CD8-positive, alpha-beta T cell (primary cell): ENCODE measurements at places on chromosomes 5 and 9.

DNA sequence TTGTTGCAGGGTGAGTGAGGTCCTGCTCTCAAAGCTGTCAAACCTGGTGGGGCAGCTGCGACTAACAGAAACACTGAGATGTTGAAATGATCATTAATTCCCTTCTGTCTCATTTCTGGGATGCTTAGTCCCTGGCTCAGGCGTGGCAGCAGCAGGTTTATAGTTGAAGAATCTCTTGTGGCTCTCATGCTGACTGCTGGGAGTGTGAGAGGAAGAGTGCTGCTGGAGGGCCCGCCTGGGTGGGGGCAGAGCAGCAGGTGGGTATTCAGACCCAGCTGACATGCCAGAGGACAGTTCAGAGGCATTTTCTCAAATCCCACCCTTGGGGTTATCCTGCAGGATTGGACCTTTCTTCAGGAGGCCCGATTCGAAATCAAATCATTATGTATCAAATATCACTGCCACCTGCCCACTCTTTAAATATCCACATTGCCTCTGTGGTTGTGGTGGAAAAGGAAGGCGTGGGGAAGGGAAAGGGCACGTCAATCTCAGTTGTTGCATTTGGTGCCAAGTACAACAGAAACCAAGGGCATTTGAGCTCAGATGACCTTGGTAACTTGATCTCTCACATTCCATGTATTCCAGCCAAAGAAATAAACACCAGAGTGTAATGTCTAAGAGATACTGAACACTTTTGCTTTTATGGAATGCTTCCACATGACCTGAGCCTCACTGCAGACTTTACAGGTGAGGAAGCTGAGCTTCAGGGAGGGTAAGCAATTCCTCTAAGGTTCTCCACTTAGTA is 224.3 kb downstream of the AOPEP start:
- DNase-seq = no peak

DNA sequence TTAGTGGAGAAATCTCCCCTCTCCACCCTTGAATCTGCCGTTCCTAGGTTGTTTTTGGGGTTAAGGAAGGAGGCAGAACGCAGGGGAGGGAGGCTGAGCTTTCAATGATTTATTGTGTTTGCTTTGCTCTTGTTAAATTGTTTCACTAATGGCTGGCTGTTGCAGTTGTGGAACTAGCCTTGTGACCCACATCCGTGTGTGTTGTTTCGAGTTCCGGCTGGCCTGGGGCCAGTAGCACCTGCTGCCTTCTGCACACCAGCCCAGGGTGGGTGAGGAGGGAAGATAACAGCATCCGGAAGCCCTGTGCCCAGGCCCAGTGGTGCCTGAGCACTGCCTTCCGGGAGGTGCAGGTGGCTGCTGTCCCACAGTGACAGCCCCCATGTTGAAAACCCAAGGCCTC is 3.6 kb downstream of the ERGIC1 start:
- peak; percentile 44 for DNase-seq

DNA sequence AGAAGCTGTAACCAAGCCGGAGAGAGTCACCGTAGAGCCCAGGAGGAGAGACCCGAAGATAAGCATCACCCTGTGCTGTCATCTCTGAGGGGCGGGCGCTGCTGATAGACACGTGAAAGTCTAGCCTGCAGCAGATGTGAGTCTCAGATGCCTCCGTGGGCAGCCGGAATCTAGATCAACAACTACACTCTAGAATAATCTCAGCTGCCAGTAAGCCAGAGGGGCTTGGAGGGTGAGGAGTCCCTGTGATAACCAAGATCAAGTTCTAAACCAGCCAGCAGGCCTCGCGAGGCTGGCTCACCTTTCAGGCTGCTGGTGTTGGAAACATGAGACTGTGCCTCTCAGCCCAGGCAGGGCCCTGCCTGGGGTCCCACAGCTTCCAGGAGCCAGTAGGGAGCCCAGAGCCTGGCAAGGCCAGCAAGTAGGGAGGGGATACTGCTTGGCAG is 54.1 kb downstream of the DAPK1 start:
- DNase-seq = no peak

- no peak for DNase-seq
Observed at GRCh38 chr9:77832639-77833038, 184.5 kb upstream of the GNA14 start.

- DNase-seq = no peak
Observed at GRCh38 chr5:38780945-38781344, 64.9 kb upstream of the OSMR start.

DNA sequence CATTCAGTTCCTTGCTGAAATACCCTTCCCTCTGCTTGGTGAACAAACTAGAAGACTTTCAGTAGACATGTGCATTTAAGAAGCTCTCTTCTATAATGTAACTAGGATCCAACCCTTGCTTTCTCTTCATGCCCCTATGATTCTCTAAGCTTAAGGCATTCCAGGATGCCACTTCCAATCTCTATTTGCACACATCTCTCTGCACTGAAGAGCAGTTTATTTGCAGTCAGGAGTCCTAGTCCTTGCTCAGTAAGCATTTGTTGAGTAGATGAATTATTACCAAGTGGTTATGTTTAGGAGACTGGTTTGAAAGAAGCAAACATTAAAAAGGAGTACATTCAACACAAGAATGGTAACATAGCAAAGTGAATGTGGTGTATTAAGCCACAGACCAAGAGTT is 274.2 kb upstream of the KLF9 start:
- no peak for DNase-seq

- DNase-seq = no peak
Observed at GRCh38 chr9:36029765-36030528, 6.8 kb upstream of the RECK start.

- DNase-seq = no peak
Observed at GRCh38 chr5:158056130-158056825, 197.3 kb upstream of the CLINT1 start.

DNA sequence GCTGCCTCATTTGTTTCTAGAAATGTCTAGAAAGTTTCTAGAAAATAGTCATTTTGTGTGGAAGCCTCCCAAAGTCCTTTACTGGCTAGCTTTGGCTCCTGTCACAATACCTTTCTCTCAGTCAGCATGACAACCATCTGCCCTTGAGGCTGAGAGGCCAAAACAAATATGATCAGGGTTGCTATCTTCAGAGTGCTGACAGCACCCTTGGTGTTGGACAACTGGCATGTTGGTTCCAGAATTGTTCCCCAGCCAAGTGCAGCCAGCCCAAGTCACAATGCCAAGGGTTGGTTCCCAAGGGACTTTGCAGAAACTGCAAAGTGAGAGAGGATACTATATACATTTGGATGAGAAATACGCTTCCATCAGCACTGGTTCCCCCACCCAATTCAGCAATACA is 140.9 kb upstream of the GAS1 start:
- no peak for DNase-seq

DNA sequence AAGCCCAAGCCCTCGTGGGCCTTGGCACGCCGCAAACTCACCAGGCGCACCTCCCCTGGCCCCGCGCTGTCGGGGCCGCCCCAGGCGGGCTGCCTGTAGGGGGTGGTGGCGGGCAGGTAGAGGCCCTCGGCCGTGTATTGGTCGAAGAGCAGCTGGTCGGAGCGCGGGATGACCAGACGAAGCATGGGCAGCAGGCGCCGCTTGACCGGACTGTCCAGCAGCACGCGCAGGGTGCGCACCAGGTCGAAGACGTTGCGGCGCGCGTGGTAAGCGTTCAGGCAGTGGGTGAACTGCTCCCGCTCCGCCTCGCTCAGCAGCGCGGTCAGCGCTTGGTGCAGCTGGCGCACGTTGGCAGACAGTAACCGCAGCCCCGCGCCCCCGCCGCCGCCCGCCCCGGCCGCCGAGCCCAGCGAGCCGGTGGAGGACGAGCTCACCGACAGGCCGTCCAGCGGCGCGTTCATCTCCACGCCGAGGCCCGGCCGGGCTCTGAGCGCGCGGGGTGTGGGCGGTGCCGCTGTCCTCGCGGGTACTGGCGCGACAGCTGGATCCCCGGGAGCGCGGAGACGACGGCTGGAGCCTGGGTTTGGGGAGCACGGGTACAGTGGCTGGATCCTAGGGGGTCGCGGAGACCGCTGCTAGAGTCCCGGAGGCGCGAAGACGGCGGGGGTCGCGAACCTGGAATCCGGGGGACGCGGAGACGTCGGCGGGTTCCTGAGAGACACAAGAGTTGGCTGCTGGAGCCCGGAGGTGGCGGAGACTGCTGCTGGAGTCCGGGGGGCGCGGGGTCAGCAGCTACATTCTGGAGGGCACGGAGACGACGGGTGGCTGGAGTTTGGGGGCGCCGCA is 709 bp downstream of the WHRN start:
- peak; percentile 30 for DNase-seq

DNA sequence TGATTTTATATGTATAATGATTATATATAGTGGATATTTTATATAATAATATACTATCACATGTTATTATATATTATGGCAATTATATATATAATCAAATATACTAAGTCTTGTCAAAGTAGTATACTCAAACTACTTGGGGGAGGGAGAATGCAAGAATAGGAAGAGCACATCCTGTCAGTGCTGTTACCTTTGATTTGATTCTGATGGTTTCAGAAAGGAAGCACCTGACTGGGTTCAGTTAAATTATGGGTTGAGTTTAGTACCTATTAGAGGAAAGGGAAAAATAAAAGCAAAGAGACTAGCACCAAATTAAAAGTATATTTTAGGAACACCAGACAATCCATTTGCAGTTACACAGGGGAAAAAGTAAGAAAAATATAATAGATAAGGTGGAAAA is 107.6 kb downstream of the GRIA1 start:
- DNase-seq = no peak

GRCh38 chr9:129838707-129839259 is 3.5 kb downstream of the USP20 start:
- no peak for DNase-seq

DNA sequence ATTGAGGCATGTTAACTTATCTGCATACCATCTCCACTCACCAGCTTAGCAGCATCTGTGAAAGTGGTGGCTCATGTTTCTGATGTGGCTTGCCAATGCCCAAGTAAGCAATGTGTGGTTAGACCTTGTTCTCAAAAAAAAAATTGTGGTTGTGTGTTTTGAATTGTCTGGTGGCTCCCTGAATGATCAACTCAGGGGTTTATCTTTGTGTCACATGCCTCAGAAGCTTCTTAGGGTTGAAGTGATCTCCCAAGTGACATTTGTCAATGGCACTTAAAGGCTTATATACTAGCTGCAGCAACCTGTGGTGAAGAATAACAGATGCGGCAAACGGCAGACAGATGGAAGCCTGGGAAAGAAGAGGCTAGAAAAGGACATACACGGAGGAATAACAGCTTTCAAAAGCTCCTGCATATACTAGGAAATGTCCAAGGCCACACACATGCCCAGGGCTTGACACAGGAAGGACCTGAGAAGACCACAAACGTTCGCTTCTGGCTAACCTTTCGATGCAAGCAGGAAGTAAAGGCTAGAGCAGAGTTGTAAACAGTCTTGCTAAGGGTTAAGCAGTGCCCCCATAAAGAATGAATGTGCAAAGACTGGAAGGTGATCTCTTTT is 42.2 kb upstream of the FSD1L start:
- peak; percentile 68 for DNase-seq

- DNase-seq = no peak
Observed at GRCh38 chr5:138698713-138699112, 54.5 kb upstream of the CTNNA1 start.

- DNase-seq = no peak
Observed at GRCh38 chr5:135373736-135374515, 25.1 kb downstream of the MACROH2A1 start.

GRCh38 chr5:157947156-157947555 is 88.2 kb upstream of the CLINT1 start:
- DNase-seq = no peak

DNA sequence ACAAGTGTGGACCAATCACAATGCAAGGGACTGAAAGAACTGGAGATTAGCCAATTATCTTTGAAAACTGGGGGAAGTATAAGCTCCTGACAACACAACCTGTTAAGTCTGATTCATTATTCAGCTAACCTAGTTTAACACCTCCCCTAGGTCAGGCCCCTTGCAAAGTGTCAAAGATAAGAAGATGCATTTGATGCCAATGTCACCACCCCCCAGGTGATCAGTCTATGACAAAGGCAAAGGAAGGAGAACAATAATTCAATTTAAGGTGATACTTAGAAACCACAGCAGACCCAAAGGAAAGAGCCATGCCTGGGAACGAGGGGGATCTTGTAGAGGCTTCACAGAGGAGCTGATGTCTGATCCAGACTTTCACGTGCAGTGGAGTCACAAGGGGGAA is 137.9 kb downstream of the FBXL7 start:
- no peak for DNase-seq

- no peak for DNase-seq
Observed at GRCh38 chr5:147398860-147399259, 111.0 kb downstream of the DPYSL3 start.

DNA sequence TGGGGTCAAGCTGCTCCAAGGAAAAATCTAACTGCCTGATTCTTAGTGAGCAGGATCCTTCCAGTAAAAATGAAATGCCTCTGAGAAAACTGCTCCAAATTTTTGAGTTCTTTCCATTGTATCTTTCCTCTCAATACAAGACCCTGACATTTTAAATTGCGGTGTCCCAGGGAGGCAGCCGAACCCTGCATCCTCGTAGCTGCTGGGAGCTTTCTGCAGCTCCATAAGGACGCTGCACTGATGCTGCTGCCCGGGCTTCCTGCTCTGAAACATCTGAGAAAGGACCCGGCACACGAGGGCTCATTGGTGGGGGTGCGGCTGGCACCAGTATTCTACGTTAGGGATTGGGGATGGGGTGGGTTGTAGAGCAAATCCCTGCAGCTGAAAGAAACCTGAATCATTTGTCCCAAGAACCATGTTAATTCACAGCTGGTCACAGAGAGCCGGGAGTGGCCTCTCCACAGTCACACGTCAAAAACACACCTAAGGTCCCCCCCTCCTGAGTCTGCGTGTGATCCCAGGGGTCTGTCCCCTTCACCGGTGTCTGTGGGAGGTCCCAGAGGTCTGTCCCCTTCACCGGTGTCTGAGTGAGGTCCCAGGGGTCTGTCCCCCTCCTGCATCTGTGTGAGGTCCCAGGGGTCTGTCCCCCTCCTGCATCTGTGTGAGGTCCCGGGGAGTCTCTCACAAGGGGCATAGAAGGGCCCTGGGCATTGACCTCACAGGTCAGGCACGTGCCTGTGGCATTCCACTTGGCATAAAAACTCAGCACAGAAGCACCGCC is 63.4 kb upstream of the ZNF354B start:
- DNase-seq = no peak

GRCh38 chr5:125564317-125564975 is 818.0 kb upstream of the ZNF608 start:
- no peak for DNase-seq

DNA sequence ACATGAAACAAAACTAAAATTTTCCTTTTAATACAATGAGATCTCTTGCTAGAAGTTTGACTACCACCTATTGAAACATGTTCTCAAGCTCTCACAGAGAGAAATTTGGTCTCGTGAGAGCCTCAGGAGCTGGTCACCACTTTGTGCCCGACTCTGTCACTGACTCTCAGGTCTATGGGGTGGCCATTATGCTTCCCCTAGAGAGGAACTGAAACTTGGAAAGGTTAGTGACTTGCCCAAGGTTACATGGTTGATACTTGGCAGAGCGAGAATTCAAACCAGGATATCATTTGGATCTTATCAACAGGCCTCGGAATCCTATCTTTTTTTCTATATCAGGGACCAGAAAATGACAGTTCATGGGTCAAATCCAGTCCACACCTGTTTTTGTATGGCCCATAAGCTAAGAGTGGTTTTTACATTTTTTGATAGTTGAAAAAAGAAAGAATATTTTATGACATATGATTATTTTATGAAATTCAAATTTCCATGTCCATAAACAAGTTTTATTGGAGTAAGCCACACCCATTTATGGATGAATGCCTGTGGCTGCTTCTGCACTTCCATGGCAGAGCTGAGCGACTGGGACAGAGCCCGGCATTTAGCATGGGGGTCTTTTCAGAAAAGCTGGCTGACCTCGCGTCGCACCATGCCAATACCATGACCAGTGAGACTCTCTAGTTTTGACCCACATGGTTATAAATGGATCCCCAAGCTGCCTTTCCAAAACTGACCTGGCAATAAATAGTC is 44.8 kb upstream of the EQTN start:
- DNase-seq = no peak

- DNase-seq = no peak
Observed at GRCh38 chr5:78805-79149, 13.2 kb upstream of the PLEKHG4B start.
